Aorta (tissue), 5 donors: ENCODE measurements at places on chromosomes 3 and 15.

DNA sequence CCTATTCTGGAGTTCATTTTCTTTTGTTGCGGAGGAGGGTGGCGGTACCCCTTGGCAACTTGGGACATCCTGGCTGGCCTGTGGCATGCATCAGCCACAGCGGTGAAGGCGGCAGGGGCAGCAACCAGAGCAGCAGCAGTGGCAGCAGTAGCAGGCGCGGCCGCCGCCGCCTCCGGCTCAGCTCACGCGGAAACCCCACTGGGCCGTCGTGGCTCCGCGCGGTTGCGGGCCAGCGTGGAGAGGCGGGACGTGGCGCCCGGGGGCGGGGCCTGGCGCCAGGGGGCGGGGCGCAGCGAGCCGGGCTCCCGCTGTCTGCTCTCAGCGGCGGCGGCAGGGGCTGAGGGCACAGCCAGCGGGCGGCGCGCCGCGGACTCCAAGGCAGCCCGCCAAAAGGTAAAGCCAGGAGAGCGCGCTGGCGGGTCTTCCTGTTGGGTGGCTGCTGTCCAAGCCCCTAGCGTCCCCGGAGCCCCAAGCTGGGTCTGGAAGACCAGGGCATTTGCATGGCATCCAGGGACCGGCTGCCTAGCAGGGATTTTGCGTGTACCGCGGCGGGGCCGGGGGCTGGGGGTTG lies 334.4 kb upstream of the THRB start:
- H3K27ac ChIP-seq = no peak overlapping the region
- peak; percentile 45 for DNase-seq
- H3K4me1 ChIP-seq = no peaks in the 10 kb centered on the region

DNA sequence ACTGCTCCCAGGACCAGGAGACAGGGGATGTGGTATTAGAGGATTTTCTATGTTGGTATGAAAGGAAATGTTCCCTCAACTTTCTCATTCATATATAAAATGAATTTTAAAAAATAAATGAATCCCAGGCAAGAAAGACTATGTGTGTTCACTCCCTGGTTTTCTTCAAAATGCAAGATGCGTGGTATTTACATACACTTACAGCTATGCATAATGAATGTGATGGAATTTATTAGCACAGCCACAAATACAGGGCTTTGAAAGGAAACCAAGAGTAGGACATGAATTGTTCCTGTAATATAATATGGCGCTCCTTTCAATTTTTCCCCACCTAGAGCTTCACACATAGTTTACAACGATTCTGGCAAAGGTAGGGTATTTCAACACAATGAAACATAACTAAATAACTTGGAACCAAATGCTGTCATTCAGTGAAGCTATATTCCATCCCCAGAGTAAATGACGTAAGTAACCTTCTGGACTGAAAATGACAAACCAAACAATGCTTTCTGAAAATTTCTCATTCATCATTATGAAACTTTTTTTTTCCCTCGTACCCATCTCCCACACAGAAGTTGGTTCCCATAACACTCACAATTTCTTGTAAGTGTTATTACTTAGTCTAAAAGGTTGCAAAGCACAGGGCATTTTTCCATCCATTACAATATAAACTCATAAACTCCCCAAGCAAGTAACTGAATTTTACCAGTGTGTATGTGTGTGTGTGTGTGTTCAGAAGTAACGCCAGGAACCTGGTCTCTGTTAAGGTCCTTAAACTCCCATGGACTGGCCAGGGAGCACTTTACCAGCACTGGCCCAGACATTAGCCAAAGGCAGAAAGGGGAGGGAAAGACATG lies 41.8 kb downstream of the CBLB start:
- no peak overlapping the region for H3K4me3 ChIP-seq
- DNase-seq = no peak
- H3K4me1 ChIP-seq = peaks cover 7% of the 10 kb centered on the region
- H3K36me3 ChIP-seq = no peaks in the 10 kb centered on the region

DNA sequence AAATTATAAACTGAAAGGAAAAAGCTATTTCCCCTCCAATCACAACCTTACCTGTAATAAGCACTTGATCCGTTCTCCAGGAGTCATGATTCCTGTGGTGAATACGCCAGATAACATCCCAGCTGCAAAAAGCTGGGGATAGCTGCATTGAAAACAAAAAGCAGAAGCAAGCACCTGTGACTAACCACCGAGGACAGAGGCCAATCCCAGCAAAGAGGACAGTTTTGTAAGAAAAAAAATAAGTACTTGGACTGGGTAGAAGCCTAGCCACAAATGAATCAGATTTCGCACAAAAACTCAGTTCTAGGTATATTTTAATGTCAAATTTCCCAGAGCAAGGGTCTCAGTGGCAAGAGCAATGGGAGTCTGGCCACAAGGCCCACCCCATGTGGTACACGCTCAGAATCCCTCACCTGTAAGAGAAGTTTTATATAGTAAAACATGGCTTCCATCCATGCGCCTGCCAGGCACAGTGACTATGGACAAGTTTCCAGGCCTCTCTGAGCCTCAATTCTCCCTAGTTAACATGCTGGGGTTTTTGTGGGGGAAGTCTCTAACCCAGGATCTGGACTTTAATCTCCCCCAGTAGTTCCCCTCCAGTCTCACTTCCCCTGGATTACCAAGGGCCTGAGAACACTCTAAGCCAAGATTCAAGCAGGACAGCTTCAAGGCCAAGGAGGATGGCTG lies 19.2 kb downstream of the SLC25A20 start:
- H3K4me3 ChIP-seq = no peak overlapping the region
- no peaks in the 10 kb centered on the region for H3K36me3 ChIP-seq
- no peak for DNase-seq
- no peak overlapping the region for H3K27ac ChIP-seq
- no peaks in the 10 kb centered on the region for H3K27me3 ChIP-seq

- H3K27ac ChIP-seq = no peak overlapping the region
- H3K27me3 ChIP-seq = no peaks in the 10 kb centered on the region
- H3K4me1 ChIP-seq = no peaks in the 10 kb centered on the region
- H3K4me3 ChIP-seq = no peak overlapping the region
- no peaks in the 10 kb centered on the region for H3K36me3 ChIP-seq
Measured at GRCh38 chr15:82942691-82943090, 9.8 kb downstream of the HOMER2 start.

- H3K27me3 ChIP-seq = no peaks in the 10 kb centered on the region
- H3K4me1 ChIP-seq = no peaks in the 10 kb centered on the region
- H3K27ac ChIP-seq = no peak overlapping the region
- DNase-seq = no peak
- no peak overlapping the region for H3K4me3 ChIP-seq
Measured at GRCh38 chr3:13258986-13259514, 161.1 kb downstream of the NUP210 start.

DNA sequence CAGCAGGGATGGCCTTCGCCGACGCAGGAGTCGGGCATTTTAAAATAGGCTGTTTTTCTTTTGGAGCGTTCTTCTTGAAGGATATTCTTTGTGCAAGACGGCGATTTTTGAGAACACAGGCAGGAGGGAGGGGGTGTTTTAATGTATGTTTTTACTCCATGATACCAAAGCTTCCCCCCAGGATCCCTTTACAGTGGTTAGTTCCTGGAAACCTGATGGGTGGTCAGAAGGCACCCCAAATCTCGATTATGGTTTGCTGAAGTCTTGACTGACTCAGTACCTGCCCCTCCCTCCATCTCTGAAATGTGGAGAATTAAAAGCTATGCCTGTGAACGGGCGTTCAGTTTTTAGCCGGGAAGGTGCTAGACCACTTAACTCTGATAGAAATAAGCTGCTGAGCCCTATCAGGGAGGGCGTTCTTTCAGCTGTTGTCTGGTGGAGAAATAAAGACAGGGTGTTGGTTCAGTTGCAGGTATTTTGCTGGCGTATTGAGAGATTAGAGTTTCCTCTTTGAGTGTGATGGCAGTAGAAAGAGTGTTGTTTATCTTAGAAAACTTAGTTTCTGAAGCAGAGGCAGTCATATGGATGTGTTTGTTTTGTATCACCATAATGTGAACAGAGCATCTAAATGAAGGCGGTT lies 3.4 kb downstream of the IGF1R start:
- H3K4me1 ChIP-seq = no peaks in the 10 kb centered on the region
- DNase-seq = no peak
- H3K27ac ChIP-seq = peak overlapping the region; percentile 88
- no peaks in the 10 kb centered on the region for H3K36me3 ChIP-seq

DNA sequence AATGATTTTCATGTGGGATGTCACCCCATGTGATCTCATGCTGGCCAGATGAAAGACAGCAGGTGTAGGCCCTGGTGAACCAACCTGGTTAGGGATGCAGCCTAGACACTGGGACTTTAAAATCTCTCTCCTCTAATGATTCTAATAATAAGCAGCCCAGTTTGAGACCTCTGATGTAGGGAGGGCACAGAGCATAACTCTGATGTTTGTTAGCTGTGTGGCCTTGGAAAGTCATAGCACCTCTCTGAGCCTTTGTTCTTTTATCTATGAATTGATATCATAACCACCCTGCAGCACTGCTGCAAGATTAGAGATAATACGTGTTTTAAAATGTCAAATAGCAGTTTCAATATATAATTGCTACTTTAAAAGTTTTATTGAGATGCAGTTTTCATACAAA lies 106.0 kb downstream of the RPL22L1 start:
- H3K27me3 ChIP-seq = no peaks in the 10 kb centered on the region
- no peak overlapping the region for H3K4me3 ChIP-seq
- H3K27ac ChIP-seq = no peak overlapping the region
- H3K4me1 ChIP-seq = no peaks in the 10 kb centered on the region
- H3K36me3 ChIP-seq = no peaks in the 10 kb centered on the region

- no peak overlapping the region for H3K4me3 ChIP-seq
- H3K27me3 ChIP-seq = no peaks in the 10 kb centered on the region
- H3K36me3 ChIP-seq = no peaks in the 10 kb centered on the region
- H3K4me1 ChIP-seq = no peaks in the 10 kb centered on the region
Measured at GRCh38 chr3:75012791-75013331, 398.4 kb upstream of the CNTN3 start.

DNA sequence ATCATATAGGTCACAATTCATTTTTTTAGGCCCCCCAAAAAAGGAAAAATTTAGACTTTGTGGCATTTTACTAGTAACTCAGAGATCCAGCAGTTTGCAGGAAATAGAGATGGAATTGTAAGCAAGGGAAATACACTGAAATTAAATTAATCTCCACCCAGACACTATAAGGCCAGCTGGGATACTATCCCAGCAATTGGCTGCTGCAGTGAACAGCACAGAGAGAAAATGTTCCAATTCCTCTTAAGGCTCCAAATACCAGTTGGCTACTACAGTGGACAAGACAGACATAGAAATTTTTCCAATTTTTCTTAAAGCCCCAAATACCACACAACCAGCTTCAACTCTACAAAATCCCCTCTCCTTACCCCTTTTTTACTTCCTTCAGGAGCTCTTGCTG lies 78.9 kb downstream of the ULK4 start:
- H3K27me3 ChIP-seq = no peaks in the 10 kb centered on the region
- H3K36me3 ChIP-seq = no peaks in the 10 kb centered on the region
- no peak overlapping the region for H3K4me3 ChIP-seq
- H3K27ac ChIP-seq = no peak overlapping the region
- DNase-seq = no peak

DNA sequence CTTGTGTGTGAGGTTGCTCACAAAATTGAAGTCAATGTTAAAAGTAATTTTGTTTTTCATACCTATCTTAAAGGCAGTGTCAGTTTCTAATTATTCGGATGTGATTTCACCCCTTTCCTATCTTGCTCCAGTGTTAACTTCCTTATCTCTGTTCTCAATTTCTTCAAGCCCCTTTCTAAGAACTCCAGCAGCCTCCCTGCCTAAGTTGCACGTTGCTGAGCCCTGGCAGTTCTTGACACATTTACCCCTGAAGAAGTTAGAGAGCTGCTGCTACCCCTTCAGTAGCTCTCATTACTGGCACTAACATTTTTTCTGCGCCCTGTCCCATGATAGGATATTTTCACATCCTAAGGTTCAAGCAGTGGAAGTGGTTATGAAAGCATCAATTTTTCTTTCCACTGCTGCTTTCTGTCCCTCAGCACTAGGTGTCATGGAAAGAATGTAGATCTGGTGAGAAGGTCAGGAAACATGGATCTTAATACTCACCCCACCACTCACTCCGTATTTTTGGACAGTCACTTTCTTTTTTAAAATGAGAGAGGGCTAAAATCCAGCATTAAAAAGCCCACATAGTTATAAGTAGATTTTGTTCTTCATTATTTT lies 62.9 kb downstream of the OPA1 start:
- H3K36me3 ChIP-seq = peaks cover 5% of the 10 kb centered on the region
- H3K27me3 ChIP-seq = no peaks in the 10 kb centered on the region
- no peak for DNase-seq
- H3K4me3 ChIP-seq = no peak overlapping the region
- no peak overlapping the region for H3K27ac ChIP-seq
- no peaks in the 10 kb centered on the region for H3K4me1 ChIP-seq

DNA sequence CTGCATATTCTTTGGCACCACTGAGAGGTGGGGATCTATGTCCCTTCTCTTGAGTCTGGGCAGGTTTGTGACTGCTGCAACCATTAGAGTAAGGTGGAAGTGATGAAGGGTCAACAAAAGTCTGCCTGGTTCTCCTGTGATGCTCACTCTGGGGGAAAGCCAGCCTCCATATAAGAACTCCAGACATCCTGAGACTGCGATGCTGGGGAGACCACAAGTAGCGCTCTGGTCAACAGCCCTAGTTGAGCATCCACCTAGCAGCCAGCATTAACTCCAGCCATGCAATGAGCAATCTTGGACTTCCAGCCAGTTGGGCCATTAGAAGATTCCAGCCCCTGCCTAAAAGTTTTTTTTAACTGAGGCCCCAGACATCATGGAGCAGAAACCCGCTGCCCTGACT lies 62.8 kb downstream of the SCN11A start:
- H3K27ac ChIP-seq = no peak overlapping the region
- H3K4me3 ChIP-seq = no peak overlapping the region
- H3K27me3 ChIP-seq = no peaks in the 10 kb centered on the region

DNA sequence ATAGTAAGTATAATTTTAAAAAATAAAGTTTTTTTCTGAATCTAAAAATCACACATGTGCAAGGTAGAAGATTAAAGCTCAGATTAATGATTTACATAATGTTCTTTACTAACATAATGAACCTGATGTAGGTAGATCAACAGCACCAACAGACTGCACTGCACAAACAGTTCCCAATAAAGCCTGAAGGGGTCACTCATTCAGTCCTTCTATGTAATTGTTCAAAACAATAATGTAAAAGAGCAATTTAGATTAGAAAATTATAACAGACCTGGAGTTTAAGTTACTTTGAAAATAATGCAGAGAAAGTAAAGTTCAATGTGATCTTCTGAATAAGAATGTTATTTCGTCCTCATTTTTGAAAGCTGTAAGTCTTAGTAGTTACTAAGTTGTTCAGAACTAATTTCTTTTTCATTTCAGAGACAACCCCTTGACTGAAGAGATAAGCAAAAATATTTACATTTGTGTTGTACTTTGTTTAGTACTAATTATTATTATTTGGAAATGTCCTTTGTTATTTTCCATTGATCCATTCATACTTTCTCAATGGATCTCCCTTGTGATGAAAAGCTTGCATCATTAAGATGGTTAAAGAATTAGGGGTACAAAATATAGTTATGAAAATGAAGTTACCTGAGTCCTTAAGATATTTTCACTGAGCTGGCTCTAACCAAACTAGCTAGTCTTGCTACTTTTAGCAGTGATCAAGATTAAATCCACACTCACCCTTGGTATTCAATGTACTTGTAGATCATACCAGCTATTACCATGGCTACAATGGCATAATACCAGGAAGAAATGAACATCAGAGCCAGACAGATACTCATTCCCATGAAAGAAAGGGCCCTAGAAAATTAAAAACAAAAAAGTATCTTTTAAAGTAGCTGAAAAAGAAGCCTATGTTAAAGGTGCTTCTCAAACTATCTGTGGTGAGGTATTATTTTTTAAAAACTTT lies 16.8 kb downstream of the EMC4 start:
- no peak overlapping the region for H3K4me3 ChIP-seq
- no peaks in the 10 kb centered on the region for H3K4me1 ChIP-seq
- H3K27ac ChIP-seq = no peak overlapping the region
- no peaks in the 10 kb centered on the region for H3K27me3 ChIP-seq
- DNase-seq = no peak
